ENCODE measurements at places on chromosomes 6 and 20.

DNA sequence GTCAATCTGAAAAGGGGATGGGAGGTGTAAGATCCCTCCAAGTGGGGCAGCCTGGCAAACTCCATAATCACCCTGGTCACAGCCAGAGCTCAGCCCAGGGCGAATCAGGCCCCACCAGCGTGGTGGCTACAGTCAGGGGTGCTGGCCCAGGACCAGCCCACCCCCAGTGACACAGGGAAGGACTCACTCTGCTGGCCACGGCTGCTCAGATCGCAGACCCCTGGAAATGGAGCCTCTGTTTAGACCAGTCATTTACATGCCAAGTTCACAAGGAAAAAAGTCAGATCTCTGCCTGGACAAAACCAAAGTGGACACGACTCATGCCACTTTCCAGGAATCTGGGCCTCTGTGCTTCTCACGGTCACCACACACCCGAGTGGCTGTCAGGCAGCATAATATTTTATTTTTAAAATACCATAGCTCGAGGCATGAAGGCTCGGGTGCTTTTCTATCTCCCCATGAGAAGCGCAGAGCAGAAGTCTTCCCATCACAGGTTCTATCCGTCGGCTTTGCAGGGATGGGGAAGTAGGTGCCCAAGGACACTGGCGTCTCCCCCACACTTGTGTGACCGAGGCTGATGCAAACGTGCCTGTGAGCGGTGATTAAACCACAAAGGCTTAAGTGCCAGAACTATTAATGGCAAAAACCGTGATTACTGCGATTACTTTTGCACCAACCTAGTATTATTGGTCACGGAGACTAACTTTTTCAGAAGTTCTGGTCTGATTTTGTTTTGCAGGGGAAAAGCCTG, 13.0 kb downstream of the PXDC1 start:
- DNase-seq, result no peak

GRCh38 chr6:113457198-113457597, 399.9 kb upstream of the MARCKS start:
- DNase-seq, result no peak

GRCh38 chr20:37518606-37519507, 2.2 kb upstream of the NNAT start:
- DNase-seq, result no peak

DNA sequence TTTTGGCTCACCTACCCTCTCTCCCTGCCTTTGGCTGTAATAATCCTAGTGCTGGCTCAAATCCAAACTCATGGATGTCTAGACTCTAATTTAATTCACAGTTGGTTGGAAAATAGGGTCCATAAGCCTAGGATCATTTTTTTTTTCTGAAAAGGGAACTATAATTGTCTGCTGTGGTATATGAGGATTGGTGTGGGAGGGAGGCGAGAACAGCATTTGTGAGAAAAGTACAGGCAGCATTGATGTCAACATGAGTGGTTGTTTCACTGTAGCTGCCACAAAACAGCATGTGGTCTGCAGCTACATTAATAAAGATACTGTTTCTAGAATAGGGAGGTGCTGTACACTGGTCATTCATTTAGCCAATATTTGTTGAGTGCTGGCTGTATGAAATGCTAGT, 18.6 kb upstream of the POLR1H start:
- no peak for DNase-seq

DNA sequence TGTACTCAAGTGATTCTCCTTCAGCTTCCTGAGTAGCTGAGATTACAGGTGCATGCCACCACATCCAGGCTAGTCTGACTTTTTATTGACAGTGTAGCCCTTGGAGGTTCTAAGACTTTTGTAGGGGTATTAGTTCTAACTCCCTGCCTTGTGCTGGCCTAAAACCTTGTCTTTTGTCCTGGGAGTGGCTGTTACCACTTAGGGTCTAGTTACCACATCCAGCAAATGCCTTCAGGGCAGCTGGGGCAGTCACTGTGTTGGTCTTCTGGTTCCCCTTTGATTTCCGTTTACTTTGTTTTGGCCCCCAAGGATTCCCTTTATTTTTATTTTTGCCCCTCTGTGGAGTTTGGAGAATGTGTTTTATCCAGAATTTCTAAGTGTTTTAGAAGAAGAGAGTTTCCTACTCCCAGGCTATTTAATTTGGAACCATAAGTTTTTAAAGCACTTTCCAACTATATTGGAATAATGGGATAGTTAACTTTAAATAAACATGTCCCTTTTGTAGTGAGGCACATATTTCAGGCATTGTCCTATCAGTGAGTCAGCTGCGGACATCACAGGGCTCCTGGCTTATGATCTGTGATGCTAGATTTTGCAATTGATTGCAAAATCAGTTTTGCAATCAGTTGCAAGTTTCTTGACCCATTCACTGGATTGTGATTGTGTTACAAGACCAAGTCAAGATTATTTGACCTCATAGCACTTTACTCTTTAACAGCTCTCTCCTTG, 25.0 kb downstream of the IL22RA2 start:
- DNase-seq, result no peak

DNA sequence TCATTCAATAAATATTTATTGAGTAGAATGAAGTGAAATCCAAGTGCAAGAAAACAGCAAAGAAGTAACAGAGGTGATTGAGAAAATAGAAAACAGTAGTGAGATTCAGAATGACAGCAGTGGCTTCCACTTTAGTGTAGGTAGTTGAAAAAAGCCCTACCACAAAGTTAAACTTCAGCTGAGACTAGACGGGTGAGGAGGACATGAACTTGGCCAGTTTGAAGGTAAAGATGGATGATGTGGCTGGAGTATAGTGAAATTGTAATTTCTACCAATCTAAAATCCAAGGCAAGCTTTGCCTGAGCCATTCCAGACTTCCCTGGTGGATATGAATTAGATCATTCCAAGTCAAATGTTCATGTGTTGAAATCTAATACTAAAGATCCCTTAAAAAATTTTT, 32.6 kb upstream of the AHI1 start:
- DNase-seq, result no peak

DNA sequence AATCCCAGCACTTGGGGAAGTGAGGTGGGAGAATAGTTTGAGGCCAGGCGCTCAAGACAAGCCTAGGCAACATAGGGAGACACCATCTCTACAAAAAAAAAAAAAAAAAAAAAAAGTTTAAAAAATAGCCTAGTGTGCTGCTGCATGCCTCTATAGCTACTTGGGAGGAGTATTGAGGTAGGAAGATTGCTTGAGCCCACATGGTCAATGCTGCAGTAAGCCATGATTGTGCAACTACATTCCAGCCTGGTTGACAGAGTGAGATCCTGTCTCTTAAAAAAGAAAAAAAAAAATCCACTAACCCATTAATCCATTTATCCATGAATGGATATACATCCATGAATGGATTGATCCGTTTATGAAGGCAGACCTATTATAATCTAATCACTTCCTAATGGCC, 1064.6 kb upstream of the EYS start:
- no peak for DNase-seq

DNA sequence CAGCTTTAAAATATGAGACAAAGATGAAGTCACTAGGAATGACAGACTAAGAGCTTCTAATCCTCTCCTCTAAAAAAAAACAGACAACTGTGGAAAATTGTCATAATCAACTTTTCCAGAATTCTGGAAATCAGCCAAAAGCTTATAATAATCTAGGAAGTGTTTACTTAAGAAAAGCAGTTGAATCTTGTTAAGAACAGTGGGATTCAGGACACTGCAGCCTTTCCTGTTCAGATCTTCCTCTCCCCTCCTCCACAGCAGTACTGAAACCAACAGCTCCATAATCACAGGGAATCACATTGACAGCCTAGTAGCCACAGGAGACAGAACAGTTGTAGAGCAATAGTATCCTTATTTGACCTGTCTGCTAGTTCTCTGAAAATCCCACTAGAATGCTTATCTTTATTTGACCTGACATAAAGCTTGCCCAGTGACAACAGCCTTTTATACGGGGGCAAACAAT, 41.6 kb downstream of the IBTK start:
- no peak for DNase-seq

- no peak for DNase-seq
These were observed 111.8 kb downstream of the PERP start for GRCh38 chr6:137995371-137995770.
